ENCODE measurements at places on chromosomes 4 and X.

GRCh38 chrX:108198420-108198819 is 106.8 kb downstream of the ATG4A start:
- DNase-seq, result no peak

GRCh38 chrX:27591938-27592337 is 1.8 kb downstream of the DCAF8L2 start:
- DNase-seq, result no peak

DNA sequence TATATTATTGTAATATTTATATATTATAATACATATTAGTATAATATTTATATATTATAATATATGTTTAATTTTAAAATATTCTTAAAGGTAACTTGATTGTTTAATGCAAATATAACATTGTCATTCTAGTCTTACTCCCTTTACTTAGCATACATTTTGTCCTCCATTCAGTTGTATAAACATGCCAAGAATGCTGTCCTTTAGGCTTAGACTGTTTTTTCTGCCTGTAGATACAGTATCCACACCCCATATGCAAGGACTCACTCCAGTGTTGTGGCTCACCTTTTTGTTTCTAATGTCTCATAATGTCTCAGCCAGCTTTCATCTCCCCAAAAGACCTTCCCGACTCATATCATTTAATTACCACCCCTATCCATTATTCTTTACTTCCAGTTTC is 2110.0 kb downstream of the PCDH7 start:
- no peak for DNase-seq

- no peak for DNase-seq
Measured at GRCh38 chrX:27995611-27996010, 14.4 kb upstream of the DCAF8L1 start.

DNA sequence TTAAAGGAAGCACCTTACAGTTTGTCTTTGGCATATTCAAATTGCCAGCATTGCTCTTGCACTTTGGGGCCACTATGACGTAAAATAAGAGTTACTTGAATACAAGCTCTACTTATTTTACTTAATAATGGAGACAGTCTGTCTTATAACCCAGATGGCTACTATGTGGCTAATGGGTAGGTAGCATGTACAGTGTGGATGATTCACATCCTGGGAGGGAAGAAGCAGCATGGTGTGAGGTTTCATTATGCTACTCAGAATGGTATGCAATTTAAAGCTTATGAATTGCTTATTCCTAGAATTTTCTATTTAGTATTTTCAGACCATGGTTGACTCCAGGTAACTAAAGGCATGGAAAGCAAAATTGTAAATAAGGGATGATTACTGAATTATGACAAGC is 761.8 kb upstream of the ATOH1 start:
- DNase-seq, result no peak

DNA sequence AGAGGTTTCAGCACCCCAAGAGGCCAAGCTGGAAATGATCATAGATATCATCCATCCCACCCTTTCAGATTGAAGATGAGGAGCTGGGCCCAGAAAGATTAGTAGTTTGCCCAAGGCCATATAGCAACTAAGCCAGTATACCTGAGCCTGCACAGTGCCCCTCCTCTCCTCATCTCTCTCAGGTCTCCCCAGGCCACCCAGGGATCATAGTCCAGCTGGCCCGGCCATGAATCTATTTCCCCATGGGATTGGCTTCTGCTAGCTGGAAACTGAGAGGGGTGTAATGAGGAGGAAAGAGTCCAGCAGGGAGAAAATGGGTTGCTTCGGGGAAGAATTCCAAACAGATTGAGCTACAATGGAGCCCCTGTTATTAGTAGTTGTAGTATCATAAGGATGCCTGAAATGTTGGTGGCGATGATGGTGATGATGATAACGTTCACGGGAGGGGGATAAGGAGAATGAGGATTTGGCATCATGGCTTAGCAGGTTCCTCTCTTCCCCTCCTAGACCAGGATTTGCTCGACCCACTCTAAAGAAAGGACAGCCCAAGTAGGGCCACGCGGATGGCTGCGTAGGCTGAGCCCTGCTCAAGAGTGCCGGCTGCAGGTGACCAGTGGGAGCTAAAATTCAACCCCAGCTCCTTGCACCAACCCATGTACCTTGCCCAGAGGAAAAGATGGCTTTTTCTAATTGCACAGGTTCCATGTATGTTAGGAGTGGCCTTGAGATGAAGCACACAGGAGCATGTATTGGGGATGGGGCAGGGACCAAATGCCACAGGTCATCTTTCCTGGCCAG is 117.8 kb upstream of the PJA1 start:
- DNase-seq, result no peak

- no peak for DNase-seq
Measured at GRCh38 chrX:120087289-120088017, 10.0 kb upstream of the RHOXF2B start.

DNA sequence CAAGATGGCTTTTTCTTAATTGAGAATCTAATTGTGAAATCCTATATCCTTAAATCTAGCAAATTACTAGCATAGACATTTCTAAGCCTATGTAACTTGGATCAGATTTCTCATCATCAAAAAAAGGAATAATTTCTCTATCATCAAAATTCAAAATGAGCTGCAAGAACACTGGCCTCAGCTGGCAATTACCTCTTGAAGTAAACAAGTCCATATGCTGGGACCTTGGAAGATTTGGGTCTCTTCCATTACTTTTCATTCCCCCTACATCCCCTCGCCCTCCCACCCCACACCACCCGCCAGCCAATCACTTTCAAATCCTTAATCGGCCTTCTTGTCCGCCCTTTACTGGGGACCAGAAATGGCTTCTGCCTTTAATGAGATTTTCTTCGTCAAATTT is 23.3 kb upstream of the MBTPS2 start:
- DNase-seq, result no peak

DNA sequence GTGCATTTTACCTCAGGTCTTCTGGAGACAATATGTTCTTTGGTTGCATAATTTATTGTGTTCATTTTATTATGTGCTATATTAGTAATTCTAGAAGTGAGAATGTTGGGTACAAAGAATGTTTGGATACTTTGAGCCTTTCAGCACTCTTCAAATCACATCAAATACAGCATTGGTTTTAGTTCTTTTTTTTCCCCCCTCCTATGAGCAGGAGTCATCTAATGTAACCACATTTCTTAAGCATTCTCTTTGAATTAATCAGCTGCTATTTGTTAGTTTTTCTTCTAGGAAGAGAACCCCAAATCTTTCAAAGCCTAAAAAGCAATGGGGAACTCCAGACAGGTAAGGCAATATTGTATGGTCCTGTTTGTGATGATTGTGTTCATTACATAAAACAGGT is 46.7 kb downstream of the ARL9 start:
- no peak for DNase-seq

GRCh38 chr4:16187455-16187854 is 38.8 kb downstream of the TAPT1 start:
- DNase-seq, result no peak

DNA sequence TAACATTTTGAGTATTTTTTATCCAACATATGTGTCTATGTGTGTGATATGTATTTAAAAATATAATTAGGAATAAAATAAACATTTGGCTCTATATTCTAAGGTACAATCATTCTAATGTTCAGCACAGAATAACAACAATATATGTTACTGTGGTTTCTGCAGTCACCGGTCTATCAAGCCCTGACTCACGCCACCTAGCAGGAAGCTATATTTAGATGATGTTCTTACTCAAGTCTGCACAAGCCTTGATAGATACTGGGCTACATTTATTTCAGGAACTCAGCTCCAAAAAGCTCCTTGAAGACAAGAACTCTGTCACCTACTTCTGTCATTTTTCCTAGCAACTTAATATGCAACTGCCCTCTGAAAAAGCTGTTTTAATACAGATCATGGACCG is 152.0 kb upstream of the FTHL17 start:
- peak; percentile 55 for DNase-seq

DNA sequence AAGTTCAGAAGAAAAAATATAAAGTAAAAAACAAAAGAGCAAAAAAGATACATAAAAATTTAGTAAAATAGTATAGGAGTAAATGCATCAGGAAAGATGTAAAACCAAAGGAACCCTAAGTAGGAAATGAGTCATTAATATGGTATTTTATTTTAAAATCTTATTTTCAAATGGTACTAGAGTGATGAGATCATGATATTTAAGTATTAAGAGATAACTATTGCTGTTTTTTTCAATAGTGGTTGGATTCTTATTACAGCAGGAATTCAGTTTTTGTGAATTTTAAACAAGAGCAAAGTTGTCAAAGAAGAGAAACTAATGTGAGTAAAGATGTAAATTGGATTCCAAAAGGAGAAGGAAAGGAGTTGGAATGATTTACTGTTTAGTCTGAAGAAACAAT is 20.0 kb downstream of the EMCN start:
- no peak for DNase-seq

GRCh38 chr4:150082241-150082640 is 4.0 kb downstream of the DCLK2 start:
- DNase-seq, result no peak

DNA sequence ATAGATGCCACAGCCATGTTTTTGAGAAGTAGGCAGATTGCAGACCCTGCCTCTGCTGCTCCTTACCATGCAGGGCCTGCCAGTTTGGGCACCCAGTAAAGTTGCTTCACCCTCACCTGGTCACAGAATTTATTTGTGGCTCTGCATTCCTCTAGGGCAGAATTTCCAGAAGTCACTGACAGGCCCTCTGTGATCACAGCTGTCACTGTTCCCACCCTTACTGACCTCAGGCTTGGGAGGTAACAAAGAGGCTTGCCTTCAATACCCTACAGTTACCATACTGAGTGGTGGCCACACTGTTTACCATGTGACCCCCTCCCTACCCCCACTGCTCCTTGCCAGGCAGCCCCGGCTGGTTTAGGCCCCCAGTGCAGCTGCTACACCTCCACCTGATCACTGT is 375.1 kb downstream of the SH3BGRL start:
- no peak for DNase-seq

GRCh38 chr4:168361365-168362024 is 42.9 kb upstream of the DDX60 start:
- no peak for DNase-seq

DNA sequence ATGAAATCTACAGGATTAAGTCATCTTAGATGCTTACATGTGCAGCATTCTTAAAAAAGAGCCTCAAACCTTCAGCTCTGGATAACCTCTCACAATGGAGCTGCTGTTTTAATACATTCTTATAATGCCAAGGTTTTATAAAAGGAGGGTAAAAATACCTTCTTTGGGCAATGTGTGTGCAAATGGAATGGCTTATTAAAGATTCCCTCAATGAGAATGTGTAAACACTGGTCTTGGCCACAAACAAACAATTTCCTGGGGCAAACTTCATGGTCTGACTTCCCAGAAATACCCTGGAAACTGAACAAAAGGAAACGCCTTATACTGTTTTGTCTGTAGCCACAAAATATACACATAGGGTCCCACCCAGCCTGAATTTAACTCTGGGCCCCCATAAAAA is 148.6 kb upstream of the INTU start:
- DNase-seq, result no peak

Measured in bone marrow (tissue), 2 donors.